ENCODE measurements at places on chromosomes 13 and 19.

DNA sequence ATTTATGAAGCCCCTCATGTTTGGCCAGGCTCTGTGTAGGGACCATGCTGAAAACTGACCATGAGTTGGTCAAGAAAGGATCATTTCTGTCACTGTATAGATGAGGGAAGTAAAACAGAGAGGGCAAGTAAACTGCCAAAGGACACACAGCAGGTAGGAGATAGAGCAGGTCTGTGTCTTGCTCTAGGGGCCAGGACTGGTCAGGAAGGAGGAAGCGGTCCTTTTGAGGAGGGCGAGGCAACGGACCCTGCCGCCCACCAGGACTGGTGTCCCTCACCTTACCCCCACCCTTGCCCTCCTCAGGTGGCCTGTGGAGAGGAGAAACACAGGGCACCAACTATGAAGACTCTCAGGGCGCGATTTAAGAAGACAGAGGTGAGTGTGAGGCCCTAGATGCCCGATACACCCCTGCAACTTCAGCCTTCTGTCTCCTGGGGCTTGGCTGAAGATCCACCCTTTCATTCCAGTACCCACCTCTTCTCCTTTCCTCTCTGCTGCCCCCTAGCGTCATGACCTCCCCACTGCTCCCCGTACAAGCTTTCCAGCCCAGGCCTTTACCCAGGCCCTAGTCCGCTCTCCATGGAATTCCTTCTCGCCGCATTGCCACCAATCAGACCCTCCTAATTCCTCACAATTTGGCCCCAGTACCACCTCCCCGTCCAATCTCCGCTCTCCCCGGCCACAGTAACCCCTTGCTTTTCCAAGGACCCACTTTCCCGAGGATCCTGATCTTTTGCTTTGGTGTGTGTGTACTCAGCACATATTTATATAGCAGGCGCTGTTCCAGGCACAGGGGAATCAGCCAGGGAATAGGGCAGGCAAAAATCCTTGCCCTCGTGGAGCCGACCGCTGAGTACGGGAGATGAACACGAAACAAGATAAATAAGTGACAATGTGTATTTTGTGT lies 3.9 kb downstream of the ANKRD24 start:
- peak; percentile 66 for DNase-seq
- peaks cover 2% of the 10 kb centered on the region for H3K36me3 ChIP-seq
- H3K27me3 ChIP-seq, result peaks cover 14% of the 10 kb centered on the region
- H3K4me3 ChIP-seq, result no peak overlapping the region
- H3K27ac ChIP-seq, result no peak overlapping the region

DNA sequence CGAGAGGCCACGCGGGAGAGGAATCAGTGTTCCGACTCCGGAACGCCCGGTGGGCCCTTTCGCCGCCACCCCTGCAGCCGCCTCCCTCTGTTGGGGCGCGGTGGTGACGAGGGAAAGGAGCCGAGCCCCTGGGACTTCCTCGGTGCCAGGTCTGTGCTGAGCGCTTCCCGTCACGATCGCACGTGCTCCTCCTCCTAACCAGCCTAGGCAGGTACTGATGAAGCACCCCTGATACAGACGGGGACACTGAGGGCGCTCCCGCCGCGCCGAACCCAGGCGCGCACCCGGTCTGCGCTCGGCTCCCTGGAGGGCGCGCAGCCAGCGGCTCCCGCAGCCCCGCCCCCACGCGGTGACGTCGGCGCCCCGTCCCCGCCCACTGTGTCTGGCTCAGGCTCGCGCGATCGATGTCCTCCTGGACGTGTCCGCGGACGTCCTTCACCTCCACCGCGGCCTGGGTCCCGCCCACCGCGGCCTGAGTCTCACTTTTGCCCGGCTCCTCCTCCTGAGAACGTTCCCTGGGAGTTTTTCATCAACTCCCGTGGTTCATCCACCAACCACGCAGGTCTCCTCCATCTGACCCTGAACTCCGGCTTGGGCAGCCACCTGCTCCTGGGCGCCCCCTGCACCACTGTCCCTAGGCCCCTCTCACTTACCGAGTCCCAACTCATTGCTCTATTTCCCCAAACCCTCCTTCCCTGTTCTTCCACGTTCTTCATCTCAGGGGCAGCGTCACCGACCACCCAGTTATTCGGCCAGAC lies 2.6 kb upstream of the KLK15 start:
- H3K27ac ChIP-seq, result peak overlapping the region; percentile 80
- H3K4me3 ChIP-seq, result peak overlapping the region; percentile 88
- peaks cover 19% of the 10 kb centered on the region for H3K27me3 ChIP-seq
- H3K4me1 ChIP-seq, result peaks cover 17% of the 10 kb centered on the region
- peak; percentile 85 for DNase-seq
- H3K36me3 ChIP-seq, result no peaks in the 10 kb centered on the region

GRCh38 chr19:7908078-7908699 lies 4.5 kb downstream of the MAP2K7 start:
- H3K36me3 ChIP-seq, result peaks cover 24% of the 10 kb centered on the region
- H3K4me1 ChIP-seq, result peaks cover 29% of the 10 kb centered on the region
- H3K27ac ChIP-seq, result peak overlapping the region; percentile 45
- peaks cover 1% of the 10 kb centered on the region for H3K27me3 ChIP-seq
- no peak for DNase-seq

- H3K36me3 ChIP-seq, result no peaks in the 10 kb centered on the region
- no peaks in the 10 kb centered on the region for H3K27me3 ChIP-seq
- H3K4me3 ChIP-seq, result no peak overlapping the region
These were observed 115.8 kb downstream of the CCNA1 start for GRCh38 chr13:36548129-36548528.

GRCh38 chr13:93254775-93255174 lies 28.2 kb downstream of the GPC6 start:
- H3K36me3 ChIP-seq, result no peaks in the 10 kb centered on the region
- H3K4me1 ChIP-seq, result no peaks in the 10 kb centered on the region
- no peak for DNase-seq
- H3K27ac ChIP-seq, result no peak overlapping the region
- no peak overlapping the region for H3K4me3 ChIP-seq
- no peaks in the 10 kb centered on the region for H3K27me3 ChIP-seq

- no peaks in the 10 kb centered on the region for H3K4me1 ChIP-seq
These were observed 44.0 kb downstream of the C13orf46 start for GRCh38 chr13:113929628-113930615.

DNA sequence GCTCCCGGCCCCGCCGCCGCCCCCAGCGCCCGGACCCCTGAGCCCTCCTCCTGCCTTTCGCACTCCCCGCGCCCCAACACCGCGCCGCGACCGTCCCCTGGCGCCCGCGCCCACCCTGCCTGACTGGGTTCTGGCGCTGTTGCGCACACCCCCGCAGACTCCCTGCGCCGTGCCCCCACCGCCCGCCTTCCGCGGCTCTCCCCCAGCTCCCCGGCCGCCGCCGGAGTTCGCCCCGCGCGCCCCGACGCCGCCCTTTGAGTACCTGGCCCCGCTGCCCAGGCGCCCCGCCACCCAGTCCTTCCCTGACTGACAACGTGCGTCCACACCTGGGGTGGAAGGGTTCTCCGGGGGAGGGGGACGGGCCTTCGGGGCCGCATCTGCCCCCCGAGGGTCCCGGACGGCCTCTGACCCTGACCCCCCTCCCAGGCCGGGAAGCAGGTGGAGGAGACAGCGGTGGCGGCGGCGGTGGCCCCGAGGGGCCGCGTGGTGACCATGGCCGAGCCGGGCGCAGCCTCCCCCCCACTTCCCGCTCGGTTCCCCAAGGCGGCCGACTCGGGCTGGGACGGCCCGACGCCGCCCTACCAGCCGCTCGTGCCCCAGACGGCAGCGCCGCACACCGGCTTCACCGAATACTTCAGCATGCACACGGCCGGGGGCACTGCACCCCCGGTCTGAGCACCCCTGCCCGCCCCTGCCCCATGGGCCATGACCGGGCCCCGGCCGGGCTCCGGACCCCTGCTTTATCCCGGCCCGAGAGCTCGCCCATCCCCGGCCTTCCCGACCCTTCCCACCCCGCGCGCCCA lies 1.4 kb upstream of the MEGF8 start:
- no peaks in the 10 kb centered on the region for H3K36me3 ChIP-seq
- DNase-seq, result peak; percentile 51
- H3K27ac ChIP-seq, result no peak overlapping the region
- H3K27me3 ChIP-seq, result no peaks in the 10 kb centered on the region

- DNase-seq, result no peak
- no peaks in the 10 kb centered on the region for H3K27me3 ChIP-seq
- H3K27ac ChIP-seq, result no peak overlapping the region
- H3K4me3 ChIP-seq, result no peak overlapping the region
- peaks cover 6% of the 10 kb centered on the region for H3K36me3 ChIP-seq
These were observed 7.0 kb downstream of the CAB39L start for GRCh38 chr13:49436890-49437289.

DNA sequence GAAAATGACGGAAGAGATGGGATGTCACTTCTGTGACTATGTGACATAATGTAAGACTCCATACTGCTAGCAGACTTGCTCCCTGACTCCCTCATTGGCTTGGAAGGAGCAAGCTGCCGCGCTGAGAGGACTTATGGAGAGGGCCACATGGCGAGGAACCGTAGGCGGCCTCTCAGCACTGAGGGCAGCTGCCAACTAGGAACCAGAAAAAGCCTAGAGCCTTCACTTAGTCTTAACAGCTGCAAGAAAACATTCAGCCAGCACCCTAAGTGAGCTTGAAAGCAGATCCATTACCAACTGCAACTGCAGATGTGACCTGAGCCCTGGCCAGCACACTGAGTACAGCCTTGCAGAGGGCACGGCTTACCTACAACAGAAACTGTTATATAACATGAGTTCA lies 33.9 kb downstream of the USP12 start:
- H3K4me1 ChIP-seq, result peaks cover 18% of the 10 kb centered on the region
- H3K36me3 ChIP-seq, result peaks cover 6% of the 10 kb centered on the region
- no peak overlapping the region for H3K4me3 ChIP-seq
- no peak for DNase-seq
- H3K27ac ChIP-seq, result no peak overlapping the region
- no peaks in the 10 kb centered on the region for H3K27me3 ChIP-seq

DNA sequence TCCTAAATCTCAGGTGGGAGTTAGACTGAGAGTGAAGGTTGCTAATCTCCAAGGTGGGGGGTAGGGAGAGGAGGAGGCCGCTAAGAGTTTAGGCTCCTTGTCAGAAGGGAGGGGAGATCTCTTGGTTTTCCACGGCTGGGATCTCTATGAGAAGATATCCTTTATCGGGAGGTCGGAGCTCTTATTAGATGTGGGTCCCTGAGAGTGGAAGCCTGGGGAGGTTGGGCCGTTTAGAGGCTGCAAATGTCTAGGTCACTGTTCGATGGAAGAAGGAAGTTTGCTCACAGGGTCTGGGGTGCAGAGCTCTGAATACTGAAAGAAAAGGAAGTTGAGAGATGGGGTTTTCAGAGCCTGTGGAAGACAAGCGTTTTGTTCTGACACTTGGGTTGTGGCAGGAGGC lies 3.8 kb downstream of the MYADM start:
- H3K4me3 ChIP-seq, result no peak overlapping the region
- peaks cover 13% of the 10 kb centered on the region for H3K36me3 ChIP-seq
- H3K4me1 ChIP-seq, result peaks cover 25% of the 10 kb centered on the region
- H3K27ac ChIP-seq, result peak overlapping the region; percentile 53
- DNase-seq, result peak; percentile 34

- H3K27ac ChIP-seq, result peak within 1 kb of the TSS; percentile 72
- no peaks in the 10 kb centered on the region for H3K36me3 ChIP-seq
- peaks cover 27% of the 10 kb centered on the region for H3K27me3 ChIP-seq
- DNase-seq, result peak; percentile 53
- peaks cover 11% of the 10 kb centered on the region for H3K4me1 ChIP-seq
These were observed at the start of gene TBC1D4 for GRCh38 chr13:75482070-75482819. TBC1D4 (minus strand) TSS chr13:75482169; CDS start chr13:75481767, 402 bp downstream.

DNA sequence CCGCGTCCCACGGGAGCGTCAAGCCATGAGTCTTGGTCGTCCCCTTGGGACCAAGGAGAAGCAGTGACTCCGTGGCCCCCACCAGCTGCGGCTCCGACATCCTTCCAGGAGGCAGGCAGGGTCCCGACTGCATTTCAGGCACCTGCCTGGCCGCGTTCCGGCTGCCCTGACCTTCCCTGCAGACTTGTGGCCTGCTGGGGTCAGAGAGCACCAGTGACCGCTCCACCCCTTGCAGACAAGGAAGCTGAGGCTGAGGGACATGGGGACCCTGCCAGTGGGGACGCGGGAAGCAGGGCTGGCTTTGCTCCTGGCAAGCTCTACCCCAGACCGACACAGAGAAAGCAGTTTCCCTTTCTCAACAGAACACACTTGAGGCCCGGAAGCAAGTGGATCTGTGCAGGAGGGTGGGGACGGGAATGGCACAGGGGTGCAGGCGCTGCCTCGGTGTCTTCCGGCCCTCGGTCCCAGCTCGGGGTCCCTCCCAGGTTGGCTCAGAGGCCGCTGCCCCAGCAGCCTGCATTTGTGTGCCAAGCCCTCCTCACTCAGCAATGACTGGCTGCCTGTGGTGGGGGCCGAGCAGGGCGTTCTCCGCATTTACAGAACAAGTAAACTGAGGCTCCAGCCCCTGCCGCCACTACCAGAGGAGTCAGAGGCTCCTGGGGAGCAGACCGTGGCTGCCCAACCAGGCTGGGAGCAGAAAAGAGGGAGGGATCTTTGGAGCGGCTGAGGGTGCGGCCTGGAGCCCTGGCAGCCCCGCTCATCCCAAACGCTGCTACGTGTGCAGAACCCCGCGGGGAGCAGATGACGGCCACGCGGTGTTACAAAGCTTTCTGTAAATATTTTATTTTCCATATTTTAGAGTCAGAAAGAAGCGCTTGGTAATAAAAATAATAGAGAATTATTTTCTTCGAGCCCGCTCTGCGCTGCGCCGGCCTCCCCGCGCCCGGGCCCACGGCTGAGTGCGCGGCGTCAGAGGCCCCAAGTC lies 43.9 kb downstream of the GAS6 start:
- peaks cover 22% of the 10 kb centered on the region for H3K4me1 ChIP-seq
- peaks cover 15% of the 10 kb centered on the region for H3K36me3 ChIP-seq
- no peak for DNase-seq
- no peak overlapping the region for H3K27ac ChIP-seq
- H3K4me3 ChIP-seq, result no peak overlapping the region

- peak overlapping the region; percentile 55 for H3K27ac ChIP-seq
- no peaks in the 10 kb centered on the region for H3K27me3 ChIP-seq
- peaks cover 32% of the 10 kb centered on the region for H3K4me1 ChIP-seq
These were observed 5.2 kb upstream of the REXO1 start for GRCh38 chr19:1853295-1854038.

GRCh38 chr13:103157434-103158145 lies 91.4 kb upstream of the SLC10A2 start:
- no peak overlapping the region for H3K27ac ChIP-seq
- no peak overlapping the region for H3K4me3 ChIP-seq
- no peaks in the 10 kb centered on the region for H3K4me1 ChIP-seq
- H3K27me3 ChIP-seq, result peaks cover 2% of the 10 kb centered on the region

DNA sequence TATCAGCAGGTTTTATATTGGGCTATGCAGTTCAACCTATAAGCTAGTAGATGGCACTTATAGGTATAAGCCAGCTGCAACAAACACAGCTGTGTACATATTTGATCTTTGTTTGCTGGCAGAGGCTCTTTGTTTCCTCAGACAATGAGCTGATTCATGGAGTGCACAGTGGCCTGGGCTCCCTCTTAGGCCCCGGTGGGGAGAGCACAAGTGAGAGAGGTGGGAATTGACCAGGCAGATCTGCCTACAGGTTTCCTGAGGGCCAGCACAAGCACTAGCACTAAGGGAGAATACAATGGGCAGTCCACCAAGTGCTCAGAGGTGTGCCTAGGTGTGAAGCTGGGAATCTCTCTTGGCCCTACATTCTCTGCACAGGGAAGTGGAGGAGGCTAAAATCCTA lies 1390.7 kb downstream of the SLITRK5 start:
- no peaks in the 10 kb centered on the region for H3K4me1 ChIP-seq
- H3K36me3 ChIP-seq, result no peaks in the 10 kb centered on the region
- no peaks in the 10 kb centered on the region for H3K27me3 ChIP-seq

GRCh38 chr13:30664689-30665275 lies 47.1 kb downstream of the USPL1 start:
- no peak overlapping the region for H3K4me3 ChIP-seq
- no peak for DNase-seq
- peaks cover 2% of the 10 kb centered on the region for H3K36me3 ChIP-seq

- peaks cover 11% of the 10 kb centered on the region for H3K4me1 ChIP-seq
- DNase-seq, result no peak
- no peak overlapping the region for H3K27ac ChIP-seq
- peaks cover 3% of the 10 kb centered on the region for H3K27me3 ChIP-seq
These were observed 14.8 kb downstream of the ARL11 start for GRCh38 chr13:49643035-49643646.

Data from memory B cell (primary cell).